IMR-90 (cell line): ENCODE measurements at places on chromosomes 5 and 9.
A peak's percentile ranks its signal among the peaks of the same experiment; 100 is the strongest.

GRCh38 chr9:93111001-93111370 lies 15.0 kb downstream of the CARD19 start:
- DNase-seq: no peak

DNA sequence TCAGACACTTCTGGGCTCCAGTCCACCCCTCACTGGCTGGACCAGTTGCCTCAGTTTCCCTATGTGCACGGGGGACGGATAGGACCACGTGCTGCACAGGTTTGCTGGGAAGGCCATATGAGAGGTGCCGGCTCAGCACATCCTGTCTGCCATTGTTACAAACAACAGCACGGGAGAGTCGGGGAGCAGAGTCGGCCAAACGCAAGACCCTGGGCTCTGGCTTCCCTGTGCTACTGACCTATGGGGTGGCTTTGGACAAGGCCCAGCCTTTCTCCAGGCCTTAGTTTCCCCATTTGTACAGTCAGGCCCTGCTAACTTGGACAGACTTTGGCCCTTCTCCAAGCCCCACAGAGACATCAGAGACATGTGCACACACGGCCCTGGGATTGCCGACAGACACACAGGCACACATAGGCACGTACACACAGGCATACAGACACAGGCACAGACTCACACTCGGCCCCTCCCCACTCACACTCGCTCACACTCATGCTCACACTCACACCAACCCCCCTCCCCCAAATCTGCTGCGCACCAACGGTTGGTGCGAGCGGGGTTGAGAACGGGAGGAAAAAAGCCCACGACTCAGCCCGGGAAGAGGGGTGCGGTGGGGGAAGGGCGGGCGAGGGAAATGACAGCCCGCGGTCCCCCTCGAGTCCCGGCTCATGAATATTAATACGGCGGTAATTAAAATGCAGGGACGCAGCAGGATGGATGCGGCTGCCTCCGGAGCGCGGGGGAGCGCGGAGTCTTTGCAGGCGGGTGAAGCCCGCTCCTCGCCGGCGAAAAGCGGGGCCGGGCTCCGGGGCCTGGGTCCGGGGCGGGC lies 133.0 kb downstream of the C9orf50 start:
- peak; percentile 65 for DNase-seq

DNA sequence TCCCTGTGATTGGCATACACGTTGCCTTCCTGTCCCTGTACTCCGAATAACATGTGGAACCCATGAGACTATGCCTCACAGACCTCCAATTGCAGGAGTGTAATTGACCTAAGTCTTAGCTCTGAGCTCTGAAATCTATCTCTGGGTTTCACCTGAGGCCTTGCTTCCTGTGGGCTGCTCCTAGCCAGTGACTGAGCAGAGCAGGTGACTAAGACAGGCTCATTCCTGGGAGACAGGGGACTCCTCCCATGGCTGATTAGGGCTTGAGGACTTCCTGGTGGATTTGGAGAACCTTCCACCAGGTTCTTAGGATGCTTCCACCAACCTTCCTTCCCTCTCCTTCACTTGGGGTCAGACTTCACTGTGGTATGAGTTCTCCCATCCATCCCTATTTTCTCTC lies 22.3 kb upstream of the MIER3 start:
- no peak for DNase-seq

DNA sequence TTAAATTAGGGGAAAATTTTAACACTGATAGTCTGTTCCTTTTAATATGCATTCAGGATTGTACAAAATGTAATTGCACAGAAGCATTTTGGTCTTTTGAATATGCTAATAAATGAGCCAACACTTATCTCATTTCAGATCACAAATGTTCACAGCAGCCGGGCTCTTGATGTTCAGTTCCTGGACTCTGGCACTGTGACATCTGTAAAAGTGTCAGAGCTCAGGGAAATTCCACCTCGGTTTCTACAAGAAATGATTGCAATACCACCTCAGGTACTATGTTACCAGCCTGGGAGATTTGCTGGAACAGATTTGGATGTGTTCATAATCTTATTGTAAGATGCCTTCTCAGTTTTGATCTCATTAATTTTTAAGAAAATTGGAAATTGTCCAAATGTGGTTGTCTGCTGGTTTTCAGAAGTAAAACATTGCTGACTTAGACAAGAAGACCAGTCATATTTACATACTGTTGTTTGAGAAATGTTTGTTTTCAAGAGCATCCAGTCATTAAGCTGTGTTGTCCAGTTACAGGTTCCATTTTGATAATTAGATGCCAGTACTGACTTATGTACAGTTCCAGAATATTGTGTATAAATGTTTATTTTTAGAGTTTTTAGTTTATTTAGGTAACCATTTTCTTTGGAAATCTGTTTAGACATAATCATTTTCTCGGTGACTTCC lies 23.0 kb upstream of the TMOD1 start:
- DNase-seq: no peak

GRCh38 chr9:137744632-137745183 lies 125.9 kb downstream of the EHMT1 start:
- DNase-seq: no peak

- DNase-seq: no peak
Observed at GRCh38 chr9:93900971-93901861, 53.9 kb downstream of the BARX1 start.

GRCh38 chr5:78550891-78551290 lies 97.7 kb downstream of the LHFPL2 start:
- peak; percentile 72 for DNase-seq

DNA sequence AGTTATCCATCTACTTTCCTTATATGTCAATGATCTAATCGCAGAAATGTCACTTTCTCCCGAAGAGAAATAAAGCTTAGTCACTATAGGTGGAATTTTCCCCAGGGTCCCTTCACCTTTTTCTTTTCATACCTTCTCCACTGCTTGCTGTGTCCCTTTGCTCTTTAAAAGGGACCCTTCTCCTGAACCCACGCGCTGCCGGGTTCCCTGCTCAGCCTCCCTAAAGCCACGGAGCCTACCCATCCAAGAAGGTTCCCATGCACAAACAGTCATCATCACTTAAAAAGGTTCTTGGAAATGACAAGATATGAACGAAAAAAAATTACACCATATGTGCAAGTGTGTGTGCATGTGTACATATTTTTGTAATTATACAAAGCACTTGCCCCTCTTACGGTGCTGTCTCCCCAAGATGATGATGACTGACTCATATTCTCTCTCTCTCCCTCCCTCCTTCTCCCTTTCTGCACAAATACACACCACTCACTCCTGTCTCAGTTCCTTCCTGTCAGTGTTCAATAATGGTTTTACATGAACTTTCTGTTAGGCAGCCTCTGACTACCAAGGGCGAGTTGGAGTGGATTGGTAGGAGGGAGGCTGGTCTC lies 1.5 kb upstream of the PTPRD start:
- no peak for DNase-seq

DNA sequence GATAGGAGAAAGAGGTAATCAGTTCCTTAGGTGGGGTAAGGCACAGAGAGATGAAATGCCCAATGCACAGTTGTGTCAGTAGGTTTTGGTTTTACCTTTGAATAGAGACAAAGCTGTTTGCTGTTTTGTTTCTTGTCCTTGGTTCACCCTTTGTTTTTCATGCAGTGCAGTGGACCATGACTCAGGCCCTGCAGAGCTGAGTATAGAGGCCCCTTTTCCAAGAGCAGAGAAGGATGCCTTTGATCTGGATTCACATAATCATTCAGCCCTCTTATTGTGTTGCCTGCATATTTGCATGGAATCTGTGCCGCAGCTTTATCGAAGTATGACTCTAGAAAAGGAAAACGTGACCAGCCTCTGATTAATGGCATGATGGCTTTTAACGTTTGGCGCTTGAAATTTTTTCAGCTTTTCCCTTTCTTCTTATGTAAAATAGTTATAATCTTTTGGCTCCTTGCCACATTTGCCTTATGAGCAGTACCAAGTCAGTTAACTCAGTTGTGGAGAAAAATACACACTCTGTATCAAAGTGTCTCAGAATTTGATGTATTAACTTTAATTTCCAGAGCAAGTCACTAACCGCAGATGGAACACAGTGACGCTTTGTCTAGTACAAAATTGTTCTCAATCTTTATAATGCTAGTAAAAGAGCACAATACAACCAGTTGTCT lies 197.6 kb downstream of the KDM4C start:
- DNase-seq: peak; percentile 77

DNA sequence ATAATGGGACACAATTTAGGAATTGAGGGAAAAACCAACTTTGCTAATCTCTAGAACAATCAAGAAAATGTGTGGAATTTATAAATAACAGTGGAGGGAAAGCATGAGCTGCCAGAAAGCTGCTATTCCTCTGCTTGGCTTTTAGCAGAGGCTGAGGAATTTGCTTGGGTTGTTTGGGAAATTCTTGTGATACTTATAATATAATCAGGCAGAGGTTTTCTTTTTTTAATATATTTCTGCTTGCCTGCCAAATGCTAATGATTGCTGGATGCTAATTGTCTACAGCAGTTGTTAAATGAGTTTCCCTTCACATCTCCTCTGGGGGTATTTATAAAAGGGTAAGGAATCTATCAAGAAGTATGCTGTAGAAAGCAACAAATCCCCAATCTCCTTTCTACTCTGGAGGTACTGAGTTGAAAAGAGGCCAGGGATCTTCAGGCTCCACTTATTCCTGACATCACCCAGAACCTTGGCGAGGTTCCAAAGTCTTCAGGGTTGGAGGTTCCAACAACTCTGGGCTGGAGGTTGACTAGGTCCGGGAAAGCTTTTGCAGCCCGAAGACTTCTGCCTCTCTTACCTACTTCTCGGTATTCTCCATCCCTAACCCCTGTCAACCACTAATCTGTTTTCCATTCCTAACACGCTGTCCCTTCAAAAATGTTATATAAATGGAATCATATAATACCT lies 60.4 kb upstream of the TMED7 start:
- no peak for DNase-seq

DNA sequence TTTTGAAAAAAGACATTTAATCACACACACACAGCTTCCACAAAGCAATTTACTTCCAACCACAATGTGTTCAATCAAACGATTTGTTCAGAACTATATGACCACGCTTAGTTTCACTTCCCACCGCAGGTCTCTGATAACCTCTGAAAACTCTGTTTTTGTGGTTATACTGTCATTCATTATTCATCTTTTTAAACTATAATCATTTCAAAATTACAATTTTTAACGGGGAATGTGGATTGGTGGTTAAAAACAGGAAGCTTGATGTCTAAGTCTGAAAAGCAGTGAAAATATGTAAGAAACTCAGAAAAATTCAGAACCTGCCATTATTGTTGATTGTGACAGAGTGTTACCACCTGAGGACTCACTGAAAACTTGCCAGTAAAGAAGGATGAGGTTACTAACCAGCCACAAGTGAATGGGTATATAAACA lies 12.7 kb upstream of the TMEM174 start:
- DNase-seq: no peak

GRCh38 chr5:91126888-91127287 lies 256.2 kb downstream of the ARRDC3 start:
- no peak for DNase-seq

GRCh38 chr5:63128018-63128417 lies 549.4 kb downstream of the LRRC70 start:
- no peak for DNase-seq

- DNase-seq: peak; percentile 59
Observed at GRCh38 chr9:117178596-117179375, 236.1 kb downstream of the ASTN2 start.

- no peak for DNase-seq
Observed at GRCh38 chr5:137481596-137481995, 17.5 kb downstream of the SPOCK1 start.

GRCh38 chr5:25488119-25488518 lies 843.3 kb upstream of the CDH10 start:
- no peak for DNase-seq

GRCh38 chr5:19950897-19951296 lies 37.1 kb downstream of the CDH18 start:
- no peak for DNase-seq

- no peak for DNase-seq
Observed at GRCh38 chr9:125486152-125486508, 220.9 kb downstream of the MAPKAP1 start.

GRCh38 chr9:32171339-32171738 lies 213.1 kb upstream of the ACO1 start:
- no peak for DNase-seq

DNA sequence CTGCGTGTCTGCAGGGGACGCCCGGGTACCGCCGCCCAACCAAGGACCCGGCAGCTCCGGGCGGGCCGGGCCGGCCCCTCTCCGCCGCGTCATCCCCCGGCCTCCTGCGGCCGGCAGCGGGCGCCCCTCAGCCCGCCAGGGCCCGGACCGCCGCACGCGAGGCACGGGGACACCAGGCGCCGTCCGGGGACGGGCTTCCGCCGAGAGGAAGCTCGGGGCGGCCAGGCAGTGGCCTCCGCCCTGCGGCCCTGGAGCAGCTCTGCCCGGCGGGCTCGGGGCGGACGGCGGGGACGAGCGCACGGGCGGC lies 373 bp downstream of the FBXW5 start:
- DNase-seq: peak; percentile 55

GRCh38 chr9:113187929-113188595 lies 33.0 kb downstream of the FKBP15 start:
- peak; percentile 94 for DNase-seq

DNA sequence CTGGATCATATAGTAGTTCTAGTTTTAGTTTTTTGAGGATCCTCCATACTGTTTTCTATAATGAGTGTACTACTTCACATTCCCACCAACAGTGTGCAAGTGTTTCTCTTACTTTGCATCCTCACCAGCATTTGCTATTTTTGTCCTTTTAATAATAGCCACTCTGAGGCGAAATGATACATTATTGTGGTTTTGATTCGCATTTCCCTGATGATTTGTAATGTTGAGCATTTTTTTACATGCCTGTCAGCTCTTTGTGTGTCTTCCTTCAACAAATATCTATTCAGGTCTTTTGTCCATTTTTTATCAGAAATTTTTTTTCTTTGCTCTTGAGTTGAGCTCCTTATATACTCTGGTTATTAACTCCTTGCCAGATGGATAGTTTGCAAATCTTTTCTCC lies 114.0 kb downstream of the ADAMTSL1 start:
- DNase-seq: peak; percentile 19

GRCh38 chr5:126914801-126915436 lies 115.4 kb downstream of the MARCHF3 start:
- DNase-seq: no peak

GRCh38 chr5:150457121-150457520 lies 7.6 kb upstream of the RPS14 start:
- DNase-seq: no peak

GRCh38 chr5:172150514-172151425 lies 37.3 kb downstream of the STK10 start:
- peak; percentile 24 for DNase-seq

- no peak for DNase-seq
Observed at GRCh38 chr5:53017383-53017782, 28.2 kb downstream of the ITGA2 start.

DNA sequence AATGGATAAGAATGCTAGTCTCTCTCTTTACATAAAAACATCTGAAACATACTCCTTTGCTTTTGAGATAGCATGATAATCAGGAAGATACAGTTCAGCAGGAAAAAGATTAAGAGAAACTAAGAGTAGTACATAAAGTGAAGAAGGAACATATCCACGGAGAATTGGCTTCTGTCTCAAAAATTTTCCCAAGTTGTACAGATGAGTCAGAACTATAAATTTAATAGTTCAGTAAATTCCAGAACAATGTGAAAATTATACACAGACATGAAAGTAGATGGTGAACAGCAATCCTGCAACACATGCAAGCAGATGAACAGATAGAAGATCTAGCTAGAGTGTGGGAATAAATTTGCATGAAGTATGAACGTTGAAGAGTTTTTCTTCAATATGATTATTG lies 691.4 kb upstream of the RIOK2 start:
- peak; percentile 16 for DNase-seq
